Hindlimb muscle (tissue), 1 donor: ENCODE measurements at places on chromosomes 1 and 21. TPM values are rescaled to one million over a fixed set of nuclear protein-coding genes. Genes with fewer than 3 reads are reported as not detected.

GRCh38 chr21:34997294-34997693 is 51.8 kb downstream of the RUNX1 start:
- DNase-seq, result no peak

DNA sequence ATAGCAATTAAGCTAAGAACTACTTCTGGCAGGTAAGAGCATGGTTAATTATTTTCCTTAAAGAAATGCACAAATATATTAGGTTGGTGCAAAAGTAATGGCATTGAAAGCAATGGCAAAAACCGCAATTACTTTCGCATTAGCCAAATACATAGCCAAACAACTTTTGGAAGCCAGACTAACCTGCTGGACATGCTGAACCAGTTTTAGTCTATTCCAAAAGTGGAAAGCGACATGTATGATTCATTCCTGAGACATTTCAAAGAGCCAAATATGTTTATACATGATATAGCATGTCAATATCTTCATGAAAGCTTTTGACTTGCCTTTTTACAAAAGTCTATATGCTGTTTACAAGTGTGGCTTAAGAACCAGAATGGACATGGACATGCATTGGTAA is 23.4 kb upstream of the DR1 start:
- no peak for DNase-seq

- DNase-seq, result no peak
These were observed 29.7 kb downstream of the EIF2D start for GRCh38 chr1:206582537-206582936.

DNA sequence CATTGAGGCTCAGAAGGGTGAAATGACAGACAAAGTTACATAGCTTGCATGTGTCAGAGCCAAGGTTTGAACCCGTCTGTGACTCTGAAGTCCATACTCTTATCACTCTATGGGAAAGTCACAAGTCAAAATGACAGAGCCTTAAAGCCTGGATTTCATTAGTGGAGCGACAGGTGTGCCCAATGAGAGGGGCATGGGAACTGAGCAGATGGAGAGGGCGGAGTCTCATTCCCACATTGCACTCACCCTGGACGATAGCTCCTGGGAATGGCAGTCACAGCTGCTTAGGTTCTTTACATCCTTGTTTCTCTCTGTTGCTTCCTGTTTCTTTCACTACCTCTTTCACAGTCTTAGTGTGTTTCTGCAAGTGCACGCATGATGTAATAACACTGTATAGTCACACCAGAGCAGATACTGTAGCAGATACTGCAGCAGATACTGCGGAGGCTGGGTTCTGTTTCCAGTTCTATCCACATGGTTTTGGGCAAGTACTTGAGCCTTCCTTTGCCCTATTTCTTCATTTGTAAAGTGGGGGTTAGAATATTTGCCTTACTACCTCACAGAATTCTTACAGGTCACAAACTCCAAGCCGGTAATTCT is 127.2 kb downstream of the ZSCAN20 start:
- DNase-seq, result no peak

The CATSPERE gene
- polyA plus RNA-seq, result 0.93 TPM

The DNASE2B gene
- polyA plus RNA-seq, result 0.17 TPM

The CNR2 gene
- 0.05 TPM for polyA plus RNA-seq

The LRRIQ3 gene
- polyA plus RNA-seq, result 0.89 TPM

The CSTB gene
- polyA plus RNA-seq, result 21.7 TPM

GRCh38 chr21:34086887-34087306 is 13.5 kb downstream of the MRPS6 start:
- DNase-seq, result no peak
